ENCODE measurements at places on chromosomes 4 and X.

DNA sequence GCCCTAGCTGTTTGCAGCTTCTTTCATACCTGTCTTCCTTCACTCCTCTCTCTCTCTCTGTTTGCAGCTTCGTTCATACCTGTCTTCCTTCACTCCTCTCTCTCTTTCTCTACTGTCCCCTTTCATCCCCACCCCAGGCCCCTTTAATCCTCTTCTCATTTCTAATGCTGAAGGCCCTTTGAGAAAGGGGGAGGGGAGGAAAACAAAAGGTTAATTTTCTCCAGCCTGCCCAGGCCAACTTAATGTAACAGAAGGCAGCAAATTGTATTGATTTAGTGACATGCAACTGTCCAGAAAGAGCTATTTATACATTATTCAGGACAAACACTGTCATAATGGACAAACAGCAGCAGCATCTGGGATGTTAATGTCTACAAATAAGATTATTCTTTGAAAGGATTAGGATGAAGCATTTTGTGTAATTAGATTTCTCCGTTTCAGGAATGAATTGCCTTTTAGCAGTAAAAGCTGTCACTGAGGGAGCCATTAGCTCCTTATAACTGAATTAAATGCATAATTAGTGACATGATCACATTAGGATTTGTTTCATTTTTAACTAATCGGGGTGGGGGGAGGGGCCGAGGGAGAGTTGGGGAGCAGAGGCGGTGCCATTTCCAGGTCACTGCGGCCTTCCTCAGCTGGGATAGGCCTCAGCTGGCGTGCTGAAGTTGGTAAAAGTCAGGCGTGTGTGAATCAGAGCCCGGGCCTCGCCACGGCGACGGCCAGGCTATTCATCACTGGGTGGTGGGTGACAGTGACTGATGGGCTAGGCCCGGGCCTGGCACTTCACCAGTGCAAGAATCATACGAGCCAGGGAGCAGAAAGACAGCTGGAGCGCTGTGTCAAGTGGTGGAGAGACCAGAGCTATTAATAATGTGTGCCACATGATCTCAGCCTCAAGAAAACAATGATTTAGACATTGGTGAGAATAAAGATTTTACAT lies 174.5 kb downstream of the NKX6-1 start:
- no peak for DNase-seq

GRCh38 chrX:71671938-71672337 lies 4.6 kb downstream of the LOC101059915 start:
- DNase-seq: no peak

DNA sequence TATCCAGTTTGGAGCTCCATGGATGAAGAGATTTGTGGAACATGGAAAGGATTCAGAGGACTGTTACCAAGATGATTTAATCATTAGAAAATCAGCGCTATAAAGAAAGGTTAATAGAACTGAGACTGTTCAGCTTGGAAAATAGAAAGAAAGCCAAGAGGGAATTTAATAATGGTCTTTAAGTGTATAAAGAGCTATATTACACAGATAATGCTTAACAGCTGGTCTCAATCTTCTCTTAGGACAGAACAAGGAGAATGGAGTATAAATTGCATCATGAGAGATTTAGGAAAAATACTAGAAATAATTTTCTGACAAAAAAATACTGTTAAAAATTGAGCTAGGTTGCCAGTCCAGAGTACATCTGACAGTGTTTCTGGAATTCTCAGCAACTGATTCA lies 91.3 kb upstream of the MAGEC2 start:
- DNase-seq: no peak

DNA sequence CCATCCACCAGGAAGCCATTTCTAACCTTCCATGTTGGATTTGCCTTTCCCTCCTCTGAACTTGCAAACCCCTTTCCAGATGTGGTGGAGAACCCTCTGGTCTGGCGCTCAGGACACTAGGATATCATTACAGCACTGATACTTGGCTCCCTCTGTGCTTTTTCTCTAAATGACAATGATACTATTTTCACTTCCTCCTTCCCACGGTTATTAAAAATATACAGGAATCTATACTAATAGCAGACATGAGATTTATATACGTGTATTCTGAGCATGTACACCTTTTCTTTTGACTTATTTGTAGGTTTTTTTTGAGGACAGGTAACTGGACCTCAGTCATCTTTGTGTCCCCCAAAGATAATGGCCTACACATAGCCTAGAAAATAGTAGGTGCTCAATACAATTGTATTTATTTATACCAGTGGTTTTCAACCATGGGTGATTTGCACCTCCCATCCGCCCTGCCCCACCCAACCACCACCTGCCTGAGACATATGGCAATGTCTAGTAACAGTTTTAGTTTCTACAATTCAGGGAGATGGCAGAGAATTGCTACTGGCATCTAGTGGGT lies 60.4 kb upstream of the PLAC8 start:
- DNase-seq: no peak

GRCh38 chr4:1296324-1297022 lies 6.8 kb downstream of the MAEA start:
- DNase-seq: no peak

DNA sequence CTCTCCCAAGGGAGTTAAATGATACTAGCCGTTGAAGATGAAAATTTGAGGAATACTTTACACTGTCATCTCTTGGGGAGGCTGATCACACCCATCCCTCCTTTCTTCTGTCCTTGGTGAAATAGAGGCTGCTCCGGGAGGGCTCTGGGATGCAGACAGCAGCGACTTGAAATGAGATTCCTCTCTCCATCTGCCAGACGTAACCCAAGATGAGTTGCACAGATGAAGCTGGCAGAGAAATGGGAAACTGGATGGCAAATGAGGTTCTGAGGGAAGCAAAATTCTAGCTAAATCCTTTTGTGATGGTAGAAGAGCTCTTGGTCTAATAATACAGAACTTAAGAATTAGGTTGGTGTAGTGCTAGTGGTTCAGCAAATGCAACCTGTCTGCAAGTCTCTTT lies 201.4 kb downstream of the AASDH start:
- DNase-seq: no peak

- DNase-seq: no peak
Observed at GRCh38 chr4:174707051-174707676, 121.9 kb downstream of the GLRA3 start.

DNA sequence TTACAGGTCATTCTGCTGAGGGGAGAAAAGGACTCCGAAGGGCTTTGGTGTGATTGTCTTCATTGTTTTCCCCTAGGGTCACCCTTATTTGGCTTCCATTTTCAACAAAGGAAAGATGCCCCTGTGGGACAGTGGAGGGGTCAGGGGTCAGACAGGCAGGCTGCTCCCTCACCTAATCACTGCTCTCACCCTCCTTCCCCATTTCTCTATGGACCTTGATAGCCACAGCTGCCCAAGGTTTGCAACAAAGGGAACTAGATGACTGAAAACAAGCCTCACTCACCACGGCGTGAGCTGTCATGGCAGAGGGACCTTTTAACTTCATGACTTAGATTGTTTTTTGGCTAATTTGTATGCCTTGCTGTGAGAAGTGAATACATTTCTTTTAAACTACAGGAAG lies 40.7 kb downstream of the C4orf51 start:
- no peak for DNase-seq

DNA sequence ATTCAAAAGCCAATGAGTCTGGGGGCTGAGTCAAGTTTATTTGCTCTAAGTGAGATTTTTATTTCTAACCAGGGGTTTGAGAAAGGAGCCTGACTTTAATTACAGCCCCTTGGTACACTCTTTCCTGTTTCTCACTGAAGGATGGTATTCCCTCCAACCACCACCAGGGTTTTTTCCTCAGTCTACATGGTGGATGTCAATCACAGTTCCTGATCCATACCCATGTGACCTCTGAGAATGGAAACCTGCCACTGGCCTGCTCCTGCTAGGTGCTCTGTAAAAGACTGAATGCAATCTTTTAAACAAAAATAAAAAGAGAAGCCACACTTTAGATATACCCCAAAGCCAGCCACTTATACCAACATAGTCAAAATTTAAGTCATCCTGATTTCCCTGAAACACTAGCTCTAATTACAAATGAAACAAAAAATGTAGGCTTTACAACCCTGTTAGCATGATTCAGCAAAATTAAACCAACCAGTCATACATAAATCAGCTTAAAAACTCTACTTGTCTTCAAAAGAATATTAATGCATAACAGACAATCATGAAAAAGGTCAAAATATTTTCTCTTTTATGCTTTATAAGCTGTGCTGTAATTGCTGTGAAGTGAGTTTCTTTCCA lies 112.1 kb upstream of the NWD2 start:
- DNase-seq: no peak

- no peak for DNase-seq
Observed at GRCh38 chr4:38894322-38894982, 26.8 kb downstream of the FAM114A1 start.

DNA sequence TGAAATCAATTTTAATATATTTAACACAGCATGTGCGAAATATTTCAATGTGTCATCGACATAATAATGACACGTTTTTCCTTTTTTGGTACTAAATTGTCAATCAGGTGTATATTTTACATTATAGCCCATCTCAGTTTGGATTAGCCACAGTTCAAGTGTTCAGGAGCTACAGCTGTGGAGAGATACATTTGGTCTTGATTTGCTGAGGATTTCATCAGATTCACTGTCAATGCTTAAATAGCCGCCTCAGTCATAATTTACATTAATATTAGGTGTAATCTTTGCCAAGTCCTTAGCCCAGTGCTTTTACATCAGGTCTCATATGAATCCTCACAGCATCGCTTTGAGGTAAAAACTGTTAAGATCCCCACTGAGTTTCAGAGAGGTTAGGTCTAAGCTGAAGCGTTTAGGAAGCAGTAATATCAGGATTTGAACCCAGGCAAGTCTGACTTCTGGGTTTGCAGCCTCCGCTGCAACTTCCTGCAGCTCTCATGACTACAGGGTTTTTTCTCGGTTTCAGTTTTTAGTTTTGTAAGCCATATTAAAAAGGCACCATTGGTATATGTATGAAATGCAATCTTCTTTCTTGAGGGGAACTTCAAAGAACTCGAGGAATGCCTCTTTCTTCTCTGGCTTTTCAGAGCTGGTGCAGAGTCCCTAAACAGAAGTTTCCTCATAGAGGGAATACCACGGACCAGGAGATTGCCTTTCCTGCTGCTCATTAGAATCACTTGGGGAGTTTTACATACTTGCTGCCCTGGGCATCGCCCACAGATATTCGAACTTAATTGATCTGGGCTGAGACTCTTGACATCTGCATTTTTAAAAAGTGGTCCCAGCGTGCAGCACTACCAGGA lies 6.4 kb downstream of the MTM1 start:
- DNase-seq: peak; percentile 10

GRCh38 chr4:87257523-87257922 lies 37.1 kb upstream of the KLHL8 start:
- no peak for DNase-seq

GRCh38 chr4:149993030-149993429 lies 85.2 kb upstream of the DCLK2 start:
- DNase-seq: no peak

DNA sequence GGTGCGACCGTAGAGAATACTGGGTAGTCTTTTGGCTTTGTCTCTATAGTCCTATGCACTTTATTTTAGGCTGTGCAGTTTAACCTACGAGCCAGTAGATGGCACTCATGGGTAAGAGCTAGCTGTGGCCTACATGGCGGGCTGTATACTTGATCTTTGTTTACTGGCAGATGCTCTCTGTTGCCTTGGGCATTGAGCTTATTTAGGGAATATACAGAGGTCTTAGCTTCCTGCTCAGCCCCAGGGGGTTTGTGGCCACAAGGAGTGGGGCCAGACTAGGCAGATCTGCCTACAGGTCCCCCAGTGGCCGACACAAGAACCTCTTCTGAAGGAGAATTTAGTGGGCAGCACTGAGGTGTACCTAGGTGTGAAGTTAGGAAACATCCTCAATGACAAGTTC lies 227.6 kb upstream of the HDX start:
- peak; percentile 22 for DNase-seq

GRCh38 chr4:56976837-56977320 lies 527 bp downstream of the NOA1 start:
- no peak for DNase-seq

- no peak for DNase-seq
Observed at GRCh38 chr4:24063731-24064130, 173.9 kb upstream of the PPARGC1A start.

DNA sequence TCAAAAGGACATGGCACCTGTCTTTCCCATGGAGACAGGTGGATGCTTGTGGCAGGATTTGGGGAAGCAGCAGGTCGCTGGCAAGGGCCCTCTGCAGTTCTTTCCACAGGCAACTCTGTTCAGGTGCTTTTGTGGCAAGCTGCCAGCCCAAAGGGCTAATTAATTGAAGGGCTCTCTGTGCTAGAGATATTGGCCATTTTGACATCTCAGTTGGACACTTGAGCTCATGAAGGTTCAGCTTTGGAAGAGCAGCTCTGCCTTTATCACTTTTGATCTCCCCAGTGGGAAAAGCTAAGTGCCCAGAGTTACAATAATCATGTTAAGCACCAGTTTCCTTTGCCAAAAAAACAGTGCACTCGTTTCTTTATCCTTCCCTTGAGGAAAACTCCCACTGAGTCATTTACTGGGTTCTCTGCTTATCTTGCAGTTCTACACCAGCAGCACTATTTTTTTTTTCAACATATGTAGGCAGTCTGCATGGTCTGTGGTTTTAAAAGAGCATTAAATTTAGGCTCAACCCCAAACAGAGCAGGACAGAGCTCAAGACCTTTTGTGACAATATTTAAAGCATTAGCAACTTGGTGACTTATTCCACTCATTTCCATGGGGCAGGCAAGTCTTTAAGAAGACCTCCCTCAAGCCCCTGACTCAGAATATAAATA lies 336.4 kb upstream of the RASGEF1B start:
- no peak for DNase-seq

DNA sequence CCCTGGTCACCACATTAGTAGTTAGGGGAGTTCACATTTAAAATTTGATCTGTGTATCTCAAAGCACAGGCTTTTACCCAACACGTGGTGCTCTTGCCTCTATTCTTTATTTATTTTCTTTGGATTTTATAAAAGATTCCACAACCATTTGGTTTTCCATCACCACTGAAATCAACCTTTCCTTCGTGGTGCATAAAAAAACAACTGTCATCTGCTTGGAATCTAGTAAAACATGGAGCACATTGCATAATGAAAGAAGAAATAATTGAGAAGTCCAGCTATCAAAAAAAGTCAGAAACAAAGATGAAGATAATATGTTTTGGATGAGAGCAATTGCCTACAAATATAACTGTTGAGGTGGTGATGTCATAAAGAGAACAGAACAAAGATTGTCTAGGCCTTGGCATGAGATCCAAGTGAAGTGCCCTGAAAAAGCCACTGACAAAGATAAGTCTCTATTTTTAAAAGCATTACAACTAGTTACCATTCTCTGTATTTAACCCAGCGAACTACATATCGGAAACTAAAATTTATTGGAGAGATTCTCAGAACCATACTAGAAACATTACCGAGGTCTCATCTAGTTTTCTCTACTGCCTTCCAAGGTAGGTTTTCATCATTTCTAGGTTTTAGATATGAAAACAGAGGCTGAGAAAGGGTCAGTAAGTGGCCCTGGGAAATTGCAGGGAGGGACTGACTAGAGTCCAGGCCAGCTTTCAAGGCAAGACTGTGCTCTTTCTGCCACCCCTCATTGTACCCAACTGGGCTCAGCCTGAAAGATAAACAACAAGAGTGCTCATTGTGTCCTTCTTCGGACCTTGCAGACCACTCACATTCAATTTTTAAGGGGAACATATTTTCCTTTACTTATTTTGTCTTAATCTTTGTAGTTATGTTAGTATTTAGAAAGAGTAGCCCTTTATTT lies 127.3 kb downstream of the MAD2L1 start:
- no peak for DNase-seq
